ENCODE measurements at places on chromosomes 5 and 9. TPM values are rescaled to one million over a fixed set of nuclear protein-coding genes. Genes with fewer than 3 reads are reported as not detected.

GRCh38 chr5:154198611-154199230 is 8.2 kb downstream of the GALNT10 start:
- no peak for DNase-seq

DNA sequence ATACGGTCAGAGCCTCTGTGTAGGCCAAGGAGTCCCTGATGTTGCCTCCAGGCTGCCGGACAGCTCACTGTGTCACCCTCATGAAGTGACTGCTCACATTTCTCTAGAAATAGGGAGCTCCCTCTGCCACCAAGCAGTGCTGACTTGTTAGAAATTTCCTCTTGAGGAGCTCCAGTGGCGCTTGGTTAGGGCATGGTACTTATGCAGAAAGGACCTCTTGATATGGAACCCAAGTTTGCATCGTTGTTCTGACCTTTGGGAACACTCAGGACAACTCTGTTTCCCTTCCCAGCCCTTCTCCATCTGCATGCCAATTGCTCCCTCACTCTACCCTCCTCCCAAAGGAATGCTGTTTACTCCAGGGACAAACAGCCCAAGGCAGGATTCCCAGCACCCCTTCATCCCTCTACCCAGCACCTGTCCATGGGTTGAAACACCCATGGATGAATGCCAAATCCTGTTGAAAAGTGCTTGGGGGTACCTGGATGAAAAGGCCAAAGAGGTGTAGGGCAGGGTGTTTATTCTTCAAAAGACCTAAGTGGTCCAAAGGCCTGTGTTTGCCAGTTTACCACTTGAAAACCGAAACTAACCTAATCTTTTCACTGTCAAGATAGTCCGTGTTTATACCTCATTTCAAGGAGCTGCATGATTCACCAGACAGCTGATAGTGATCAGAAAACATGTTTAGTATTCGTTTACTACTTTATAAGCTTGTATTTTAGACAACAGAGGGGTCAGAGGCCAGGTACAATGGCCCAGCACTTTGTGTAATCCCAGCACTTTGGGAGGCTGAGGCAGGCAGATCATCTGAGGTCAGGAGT is 51.1 kb downstream of the KLF4 start:
- no peak for DNase-seq

GRCh38 chr5:168654211-168654721 is 75.1 kb upstream of the PANK3 start:
- peak; percentile 63 for DNase-seq

Gene RLN2
- not detected for total RNA-seq

DNA sequence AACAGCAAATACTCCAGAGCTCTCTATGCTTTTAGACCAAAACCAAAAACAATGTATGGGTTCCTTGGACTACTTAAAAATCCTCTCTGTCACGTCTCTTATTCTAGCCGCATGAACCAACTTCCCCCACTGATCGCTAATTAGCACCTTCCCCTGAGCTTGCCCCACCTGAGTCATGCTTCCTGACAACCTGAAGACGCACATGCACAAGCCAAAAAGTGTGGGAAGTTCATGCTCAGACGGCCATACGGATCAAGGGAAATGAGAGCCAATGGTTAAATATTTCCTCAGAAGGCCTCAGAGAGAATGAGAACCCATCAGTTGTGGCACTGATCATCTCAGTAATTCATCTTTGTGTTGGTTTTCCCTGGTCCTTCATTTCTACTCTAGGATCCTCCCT is 199.7 kb downstream of the BNC2 start:
- DNase-seq = no peak

DNA sequence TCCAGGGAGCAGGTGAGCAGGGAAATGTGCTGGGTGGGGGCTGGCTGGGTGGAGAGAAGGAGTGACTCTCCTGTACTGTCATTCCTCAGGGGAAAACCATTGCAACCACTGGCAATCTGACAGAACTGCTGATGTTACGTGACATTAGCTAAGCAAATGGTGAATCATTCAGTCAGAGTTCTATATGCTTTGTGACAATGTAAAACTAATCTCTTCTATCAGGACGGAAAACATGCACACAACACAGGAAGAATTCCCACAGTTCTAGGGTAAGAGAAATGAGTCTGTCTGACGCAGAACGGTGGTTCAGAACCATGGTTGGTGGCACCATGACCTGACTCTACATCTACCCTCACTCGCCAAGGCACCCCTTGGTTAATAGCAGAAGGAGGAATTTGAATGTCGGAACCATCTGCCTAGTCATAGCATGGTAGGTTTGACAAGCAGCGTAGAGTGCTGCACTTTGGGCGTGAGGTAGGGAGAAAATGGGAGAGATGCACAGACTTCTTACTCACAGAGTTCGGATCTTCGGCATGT is 243.6 kb upstream of the PANK3 start:
- no peak for DNase-seq

DNA sequence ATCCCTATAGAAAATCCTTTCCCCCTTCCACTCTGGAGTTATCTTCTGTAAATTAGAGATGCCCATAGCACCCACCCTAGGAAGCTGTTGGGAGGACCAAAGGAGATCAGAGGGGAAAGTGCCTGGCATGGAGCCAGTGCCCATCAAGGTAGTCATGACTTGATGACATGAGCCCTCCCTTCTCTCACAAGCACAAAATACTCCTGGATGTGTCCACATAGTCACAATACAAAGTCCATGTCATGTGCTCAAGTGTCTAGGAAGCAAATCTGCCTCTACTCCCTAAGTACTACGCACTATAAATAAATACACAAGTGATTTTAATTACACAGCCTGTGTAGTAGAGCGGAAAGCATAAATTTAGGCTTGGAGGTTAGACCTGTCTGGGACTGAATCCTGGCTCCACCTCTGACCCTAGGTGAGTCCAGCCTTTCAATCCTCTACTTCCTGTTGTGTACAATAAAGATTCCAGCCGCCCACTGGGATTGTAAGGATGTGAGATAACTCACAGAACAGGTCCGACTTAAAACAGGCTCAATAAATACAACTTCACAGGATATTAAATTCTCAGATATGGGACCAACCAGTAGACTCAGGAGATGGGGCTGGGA is 30.6 kb downstream of the TTC39B start:
- no peak for DNase-seq

Gene KLHL9
- total RNA-seq = 11.2 TPM

DNA sequence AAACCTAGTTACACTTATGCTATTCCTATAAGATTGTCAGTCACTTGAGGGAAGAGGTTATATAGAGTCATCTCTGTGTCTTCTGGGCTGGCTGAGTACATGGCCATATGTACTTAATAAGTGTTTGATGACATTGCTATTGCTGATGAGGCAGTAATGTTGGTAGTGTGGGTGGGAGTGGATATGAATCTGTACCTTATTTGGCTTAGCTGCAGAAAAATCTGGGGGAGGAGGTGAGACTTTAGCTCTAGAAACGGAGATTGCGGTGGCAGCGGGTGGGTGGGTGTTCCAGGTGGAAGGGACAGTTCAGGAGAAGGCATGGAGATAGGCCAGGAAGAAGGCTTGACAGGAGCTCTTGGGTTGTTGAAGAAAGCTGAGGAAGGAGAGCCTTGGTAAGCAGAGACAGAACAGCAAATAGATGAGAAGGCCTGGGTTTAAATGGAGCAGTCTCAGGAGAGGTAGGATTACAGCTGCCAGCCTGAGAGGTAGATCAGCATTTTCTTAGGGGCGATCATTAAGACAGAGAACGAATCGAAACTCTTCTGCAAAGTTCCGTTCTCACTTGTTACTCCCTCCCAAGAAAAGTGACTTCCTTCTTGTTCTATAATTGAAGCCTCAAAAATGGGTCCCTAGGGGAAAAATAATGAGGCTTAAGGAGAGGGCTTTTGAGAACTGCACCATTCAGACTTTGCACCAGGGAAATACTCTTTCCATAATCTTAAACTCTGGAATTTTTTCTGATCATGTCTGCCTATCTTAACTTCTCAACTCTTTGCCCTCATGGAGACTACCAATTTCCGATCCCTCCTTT is 160.5 kb downstream of the UNC13B start:
- DNase-seq = no peak

Gene PRSS3
- not detected for total RNA-seq

DNA sequence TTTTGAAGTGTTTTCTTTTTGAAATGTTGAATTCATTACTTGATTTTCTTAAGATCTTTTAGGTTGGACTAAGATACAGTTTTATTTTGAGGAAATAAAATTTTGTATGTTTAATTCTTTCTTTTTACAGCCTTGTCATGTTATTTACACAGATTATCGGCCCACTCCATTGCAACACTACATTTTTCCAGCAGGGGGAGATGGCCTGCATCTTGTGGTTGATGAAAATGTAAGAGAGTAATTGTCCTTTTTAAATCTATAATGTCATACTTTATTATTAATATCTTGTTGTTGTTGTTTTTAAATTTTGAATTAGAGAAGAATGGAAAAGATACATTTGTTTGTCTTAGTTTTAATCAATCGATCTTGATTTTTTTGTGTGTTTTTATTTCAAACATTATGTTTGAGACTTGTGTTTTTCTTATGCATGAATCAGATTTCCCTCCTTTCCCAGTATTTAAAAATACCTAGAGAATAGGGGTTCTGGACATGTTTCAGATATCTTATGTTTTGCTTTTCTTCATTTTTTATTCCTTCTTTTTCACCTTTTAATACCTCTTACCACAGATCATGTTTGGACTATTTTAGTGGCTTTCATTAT is 36.7 kb downstream of the MTREX start:
- DNase-seq = peak; percentile 35

DNA sequence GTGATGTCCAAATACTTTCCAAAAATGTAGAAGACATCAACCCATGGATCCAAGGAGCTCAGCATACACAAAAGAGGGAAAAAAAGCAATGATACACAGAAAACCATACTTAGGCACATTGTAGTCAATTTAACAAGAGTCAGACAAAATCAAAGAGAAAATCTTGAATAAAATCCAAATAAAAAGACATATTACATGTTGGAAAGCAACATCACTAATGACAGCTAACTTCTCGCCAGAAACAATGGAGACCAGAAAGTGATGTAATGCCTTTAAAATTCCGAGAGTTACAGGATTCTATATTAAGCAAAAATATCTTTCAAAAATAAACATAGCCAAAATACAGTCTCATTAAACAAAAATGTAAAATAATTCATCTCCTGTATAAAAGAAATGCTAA is 79.8 kb upstream of the SLCO4C1 start:
- DNase-seq = no peak

Gene OBP2B
- not detected for total RNA-seq

GRCh38 chr5:141514330-141515133 is 25.7 kb downstream of the PCDHGC5 start:
- no peak for DNase-seq

DNA sequence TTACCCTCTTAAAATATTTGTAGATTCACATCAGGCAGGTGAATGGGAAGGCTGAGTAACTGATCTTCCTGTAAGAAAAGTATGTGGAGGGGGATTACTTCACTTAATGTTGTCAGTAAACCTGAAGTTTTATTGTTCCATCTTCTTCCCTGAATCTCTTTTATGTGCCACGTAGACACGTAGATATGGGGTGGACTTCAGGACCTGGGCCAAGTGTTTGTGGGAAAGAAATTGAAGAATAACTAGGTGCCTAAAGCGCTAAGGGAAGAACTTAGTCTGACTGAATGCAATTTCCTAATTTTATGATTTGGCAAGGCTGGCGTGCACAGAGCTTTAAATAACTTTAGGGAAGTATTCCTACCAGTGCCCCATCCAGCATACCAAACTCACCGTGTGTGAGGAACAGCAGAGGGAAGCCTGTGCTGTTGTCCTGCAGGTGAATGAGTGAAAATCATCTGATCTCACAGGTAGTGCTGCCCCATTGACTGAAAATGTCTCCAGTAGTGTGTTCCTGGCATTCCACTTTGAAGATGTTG is 323.4 kb downstream of the KDM4C start:
- no peak for DNase-seq
